H1 (cell line): ENCODE measurements at places on chromosomes 3 and 15. TPM values are rescaled to one million over a fixed set of nuclear protein-coding genes. Genes with fewer than 3 reads are reported as not detected.

- no peak for DNase-seq
- no peak overlapping the region for H3K27ac ChIP-seq
- no peak overlapping the region for H3K4me3 ChIP-seq
- no peaks in the 10 kb centered on the region for H3K4me1 ChIP-seq
- peaks cover 25% of the 10 kb centered on the region for H3K36me3 ChIP-seq
These were observed 52.1 kb downstream of the TASOR start for GRCh38 chr3:56630966-56631365.

DNA sequence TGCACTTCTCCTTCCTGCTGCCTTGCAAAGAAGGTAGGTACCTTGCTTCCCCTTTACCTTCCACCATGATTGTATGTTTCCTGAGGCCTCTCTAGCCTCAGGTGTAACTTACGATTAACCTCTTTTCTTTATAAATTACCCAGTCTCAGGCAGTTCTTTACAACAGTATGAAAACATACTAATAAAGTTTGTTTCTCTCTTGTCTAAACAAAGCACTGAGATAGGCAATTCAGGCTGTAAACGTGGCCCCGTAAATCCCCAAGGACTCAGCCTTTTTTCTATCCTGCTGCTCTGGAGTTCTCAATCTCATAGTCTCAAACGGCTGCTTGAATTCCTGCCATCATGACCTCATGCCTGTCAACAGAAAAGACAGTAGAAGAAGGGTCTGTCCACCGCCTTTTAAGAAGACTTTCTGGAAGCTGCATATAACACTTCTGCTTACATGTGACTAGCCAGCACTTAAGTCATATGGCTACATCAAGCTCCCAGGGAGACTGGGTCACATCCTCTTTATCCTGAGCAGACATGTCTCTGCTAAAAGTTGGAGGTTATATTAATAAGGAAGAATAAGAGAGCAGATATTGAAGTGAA, 257.8 kb downstream of the EBLN2 start:
- DNase-seq = no peak
- no peaks in the 10 kb centered on the region for H3K4me1 ChIP-seq
- H3K4me3 ChIP-seq = no peak overlapping the region
- no peak overlapping the region for H3K27ac ChIP-seq
- H3K27me3 ChIP-seq = no peaks in the 10 kb centered on the region

GRCh38 chr3:45644063-45644790, 45.0 kb upstream of the SACM1L start:
- H3K27me3 ChIP-seq = no peaks in the 10 kb centered on the region
- peaks cover 2% of the 10 kb centered on the region for H3K4me1 ChIP-seq
- H3K4me3 ChIP-seq = no peak overlapping the region

Gene CDHR4
- 0.50 and 0.54 TPM in 2 replicates for total RNA-seq
